ENCODE measurements at places on chromosomes 11 and 22.

GRCh38 chr11:68116126-68116525, 5.1 kb downstream of the CHKA start:
- DNase-seq = no peak

DNA sequence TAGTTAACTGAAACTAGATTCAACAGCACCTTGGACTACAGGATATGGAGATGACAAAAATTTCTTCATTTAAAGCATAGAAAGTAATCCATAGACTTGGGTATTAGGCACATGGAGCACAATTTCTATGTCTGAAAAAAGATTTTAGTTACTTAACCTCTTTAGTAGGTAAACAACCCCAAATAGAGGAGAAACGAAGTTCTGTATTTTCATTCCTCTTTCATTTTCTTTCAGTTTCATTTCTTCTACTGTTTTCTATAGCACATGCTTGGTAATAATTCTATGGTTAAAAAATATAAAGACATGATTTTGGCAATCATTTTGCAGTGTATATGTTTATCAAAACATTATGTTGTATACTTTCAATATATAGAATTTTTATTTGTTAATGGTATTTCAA, 99.5 kb downstream of the CASP12 start:
- no peak for DNase-seq

- no peak for DNase-seq
These were observed 46.4 kb downstream of the CD82 start for GRCh38 chr11:44611687-44612434.

DNA sequence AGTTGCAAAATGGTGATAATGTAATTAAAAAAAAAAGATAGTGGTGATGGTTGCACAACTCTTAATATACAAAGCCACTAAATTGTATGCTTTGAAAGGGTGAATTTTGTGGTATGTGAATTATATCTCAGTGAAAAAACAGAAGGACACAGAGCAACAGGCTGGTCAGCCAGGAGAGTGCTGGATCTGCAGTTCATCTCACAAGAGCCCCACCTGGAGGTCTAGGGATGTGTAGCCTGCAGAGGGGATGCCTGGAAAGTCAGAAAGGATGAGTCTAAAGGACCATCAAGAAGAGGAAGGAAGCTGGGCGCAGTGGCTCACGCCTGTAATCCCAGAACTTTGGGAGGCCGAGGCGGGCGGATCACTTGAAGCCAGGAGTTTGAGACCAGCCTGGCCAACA, 9.0 kb downstream of the POLR3H start:
- no peak for DNase-seq

DNA sequence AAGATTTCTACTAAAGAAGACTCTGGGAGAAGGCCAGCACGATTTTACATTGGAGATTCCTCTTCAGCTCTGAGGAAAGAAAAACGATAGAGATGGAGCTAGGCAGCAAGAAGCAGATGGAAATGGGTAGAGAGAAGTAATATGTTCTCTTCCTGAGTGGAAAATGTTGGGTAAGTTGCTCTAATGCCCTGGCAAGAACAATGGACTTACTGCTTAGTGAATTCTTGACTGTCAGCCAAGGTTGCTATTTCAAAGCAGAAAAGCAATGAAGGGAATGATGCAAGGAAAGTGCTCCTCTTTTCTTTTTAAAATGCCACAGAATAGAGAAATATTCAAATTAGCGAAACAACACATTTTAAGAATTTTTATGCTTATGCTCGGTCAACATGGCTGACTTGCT, 38.4 kb upstream of the CWF19L2 start:
- DNase-seq = peak; percentile 9

- DNase-seq = no peak
These were observed 80.1 kb upstream of the RTL6 start for GRCh38 chr22:44578110-44578457.

DNA sequence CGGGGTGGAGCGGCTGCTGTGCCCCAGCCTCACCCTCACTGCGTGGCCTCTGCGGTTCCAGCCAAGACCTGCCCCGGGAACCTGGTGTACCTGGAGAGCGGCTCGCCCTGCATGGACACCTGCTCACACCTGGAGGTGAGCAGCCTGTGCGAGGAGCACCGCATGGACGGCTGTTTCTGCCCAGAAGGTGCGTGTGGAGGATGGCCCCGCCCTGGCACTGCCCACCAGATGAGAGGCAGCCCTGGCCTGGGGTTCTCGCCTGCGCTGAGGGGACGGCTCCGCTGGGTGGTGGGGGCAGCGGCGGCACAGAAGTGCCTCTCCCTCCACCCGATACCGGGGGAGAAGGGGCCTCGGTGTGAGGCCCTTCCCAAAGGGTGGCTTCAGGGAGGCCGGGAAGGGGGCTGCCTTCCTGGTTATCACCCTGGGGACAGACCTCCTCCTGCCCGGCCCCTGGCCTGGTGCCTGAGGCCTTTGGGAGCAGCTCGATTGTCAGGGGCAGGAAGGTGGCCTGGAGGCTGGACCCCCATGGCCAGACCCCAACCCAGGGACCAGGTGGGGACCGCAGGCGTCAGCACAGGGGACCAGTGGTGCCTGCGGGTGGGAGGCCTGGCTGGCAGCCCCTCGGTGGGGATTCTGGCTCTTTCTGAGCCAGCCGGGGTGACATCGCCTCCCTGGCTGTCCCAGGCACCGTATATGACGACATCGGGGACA, 7.1 kb downstream of the MUC2 start:
- DNase-seq = no peak

DNA sequence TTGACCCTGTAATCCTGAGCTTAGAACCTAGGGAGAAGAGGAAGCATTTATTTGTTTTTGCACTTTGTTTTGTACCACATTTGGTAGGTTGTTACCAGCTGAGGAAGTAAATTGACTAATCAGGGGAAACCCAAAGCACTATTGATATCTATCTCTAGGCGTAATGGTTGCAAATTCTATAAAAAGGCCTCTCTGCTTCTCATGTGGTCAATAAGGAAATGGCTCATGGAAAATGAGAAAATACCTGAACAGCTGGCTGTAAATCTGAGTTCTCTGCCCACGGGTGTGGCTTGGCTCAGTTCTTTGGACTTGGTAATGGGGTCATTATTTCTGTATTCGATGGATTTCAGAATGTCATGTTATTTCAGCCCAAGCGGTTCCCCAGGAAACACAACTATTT, 42.4 kb downstream of the BARX2 start:
- no peak for DNase-seq

DNA sequence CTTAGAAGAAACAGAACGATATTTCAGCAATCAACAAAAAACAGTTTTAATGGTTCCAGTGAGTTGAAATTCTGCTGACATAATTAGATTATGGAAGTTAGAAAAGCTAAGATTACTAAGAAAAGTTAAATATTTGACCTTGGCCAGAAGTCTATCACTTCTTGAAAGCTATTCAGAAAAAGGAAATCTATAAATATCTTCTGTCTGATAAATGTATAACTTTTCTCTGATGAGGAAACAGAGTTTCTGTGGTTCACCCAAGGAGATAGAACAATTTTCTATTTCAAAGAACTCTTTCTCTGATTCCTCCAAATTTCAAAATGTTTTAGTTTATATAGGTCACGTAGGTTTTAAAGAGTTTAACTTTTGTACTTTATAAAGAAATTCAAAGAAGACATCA, 438.4 kb upstream of the CHORDC1 start:
- DNase-seq = no peak

- no peak for DNase-seq
These were observed 7.5 kb upstream of the OR8G1 start for GRCh38 chr11:124233376-124233775.

DNA sequence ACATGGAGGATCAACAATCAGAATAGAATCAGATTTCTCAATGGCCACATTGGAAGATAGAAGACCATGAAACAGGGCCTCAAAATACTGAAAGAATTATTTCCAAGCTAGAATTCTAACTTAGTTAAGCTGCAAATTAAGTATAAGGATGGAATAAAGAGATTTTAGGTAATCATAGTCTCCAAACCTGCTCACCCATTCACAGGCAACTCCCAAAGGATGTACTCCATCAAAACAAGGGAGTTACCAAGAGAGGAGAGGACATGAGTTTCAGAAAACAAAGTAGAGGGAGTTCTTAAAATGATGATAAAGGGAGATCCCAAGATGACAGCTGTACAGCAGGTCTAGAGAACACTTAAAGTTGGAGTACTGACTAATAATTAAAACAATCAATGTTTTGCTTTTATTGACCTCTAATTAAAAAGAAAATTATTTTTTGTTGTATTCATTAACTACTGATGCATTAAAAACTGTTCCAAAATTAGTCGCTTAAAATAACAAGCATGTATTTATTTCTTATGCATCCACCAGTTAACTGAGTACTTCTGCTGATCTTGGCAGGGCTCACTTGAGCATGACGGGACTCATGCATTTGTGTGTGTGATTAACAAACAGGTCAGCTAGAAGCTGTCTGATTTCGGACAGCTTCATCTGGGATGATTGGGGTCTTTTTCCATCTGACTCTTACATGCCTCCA, 95.6 kb downstream of the CD44 start:
- DNase-seq = no peak

GRCh38 chr11:44840521-44841251, 110.0 kb downstream of the TP53I11 start:
- no peak for DNase-seq

DNA sequence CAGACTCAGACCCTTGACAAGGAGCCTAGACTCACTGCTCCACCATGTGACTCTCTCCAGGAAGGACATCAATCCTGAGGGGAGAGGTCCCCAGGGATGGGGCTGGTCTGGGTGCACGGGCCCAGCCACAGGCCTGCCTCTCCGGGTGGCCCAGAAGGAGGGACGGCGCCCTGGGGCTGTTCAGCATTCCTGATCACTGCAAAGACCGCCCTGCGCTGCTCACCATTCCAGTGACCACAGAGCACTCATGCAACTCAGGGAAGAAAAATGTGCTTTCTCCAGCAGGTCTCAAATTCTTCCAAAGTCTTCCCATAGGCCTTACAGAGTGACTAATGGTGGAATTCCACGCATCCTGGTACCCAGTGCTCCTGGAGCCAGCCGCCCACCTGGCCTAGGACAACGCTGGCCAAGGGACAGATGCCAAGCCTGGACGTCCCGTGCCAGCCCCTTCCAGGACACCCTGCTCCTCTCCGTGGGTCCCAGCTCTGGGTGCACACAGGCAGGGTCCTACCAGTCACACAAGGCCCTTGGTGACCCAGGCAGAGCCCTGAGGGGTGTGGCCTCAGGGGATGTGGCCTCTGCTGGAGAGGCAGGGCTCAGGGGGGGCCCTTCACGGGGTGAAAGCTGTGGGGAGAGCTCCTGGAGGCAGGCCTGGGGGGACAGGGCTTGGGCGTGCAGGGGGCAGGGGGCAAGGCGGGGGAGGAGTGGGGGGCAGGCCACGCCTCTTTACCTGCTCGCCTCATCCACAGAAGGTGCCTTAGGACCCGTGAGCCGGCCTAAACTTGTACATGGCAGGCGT, 178.8 kb downstream of the IGLL1 start:
- no peak for DNase-seq

DNA sequence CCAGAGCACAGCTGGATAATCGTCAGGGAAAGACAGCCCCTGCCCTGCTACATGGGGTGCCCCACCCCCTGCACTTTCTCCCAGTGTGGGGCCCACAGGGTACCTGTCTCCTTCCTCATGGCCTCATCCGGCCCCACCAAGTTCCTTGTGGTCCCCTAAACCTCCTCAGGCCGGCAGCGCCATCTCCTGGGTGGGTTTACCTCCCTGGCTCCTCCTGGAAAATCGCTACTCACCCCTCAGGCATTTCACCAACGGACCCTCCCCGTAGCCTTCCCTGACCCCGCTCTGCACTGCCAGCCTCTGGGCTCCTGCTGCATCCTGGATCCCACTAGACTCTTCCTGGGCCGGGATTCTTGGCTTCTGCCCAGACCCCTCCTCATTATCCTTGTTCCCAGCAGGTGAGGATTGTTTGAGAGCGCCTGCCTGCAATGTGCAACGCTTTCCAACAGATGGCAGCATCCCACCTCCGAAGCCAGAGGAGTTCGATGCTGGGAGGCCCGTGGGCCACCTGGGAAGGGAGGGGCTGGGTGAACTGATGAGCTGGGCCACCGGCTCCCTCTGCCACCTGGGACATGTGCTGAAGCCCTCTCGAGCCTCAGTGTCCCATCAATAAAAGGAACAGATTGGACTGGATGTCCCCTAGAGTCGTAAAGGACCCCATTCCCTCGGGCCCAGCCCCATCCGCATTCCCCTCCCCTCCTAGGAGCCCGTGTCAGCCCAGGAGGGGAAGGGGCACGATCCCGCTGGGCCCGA, 44.2 kb upstream of the TTLL12 start:
- peak; percentile 67 for DNase-seq

GRCh38 chr11:69050592-69051380, 2.1 kb downstream of the TPCN2 start:
- no peak for DNase-seq

- peak; percentile 52 for DNase-seq
These were observed 553 bp downstream of the PATZ1 start for GRCh38 chr22:31345331-31346254.

All from DMS79 (cell line).